ENCODE measurements at places on chromosomes 5 and 9.

DNA sequence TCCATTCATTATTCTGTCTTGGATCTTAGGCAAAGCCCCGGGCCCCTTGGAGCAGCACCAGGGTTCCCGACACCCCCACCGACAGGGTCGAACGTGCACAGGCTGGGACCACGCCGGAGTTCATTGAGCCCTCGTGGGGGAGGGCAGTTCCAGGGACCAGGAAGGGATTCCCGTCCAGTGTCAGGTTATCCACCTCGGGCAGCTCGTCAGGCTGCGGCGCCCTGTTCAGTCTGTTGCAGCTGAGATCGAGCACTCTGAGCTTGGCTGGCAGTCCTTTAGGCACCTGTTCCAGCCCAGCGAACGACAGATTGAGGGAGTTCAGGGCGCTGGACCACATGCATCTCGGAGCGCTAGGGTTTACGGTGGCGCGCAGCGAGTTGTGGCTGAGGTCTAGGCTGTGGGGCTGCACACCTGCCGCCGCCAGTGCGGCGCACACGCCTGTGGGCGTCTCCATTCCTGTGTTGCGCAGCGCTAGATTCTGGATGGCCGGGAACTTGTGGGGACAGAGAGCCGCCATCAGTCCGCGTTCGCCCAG, 1.1 kb downstream of the CD14 start:
- peak; percentile 26 for DNase-seq

- no peak for DNase-seq
Observed at GRCh38 chr9:6907772-6908381, 150.1 kb downstream of the KDM4C start.

DNA sequence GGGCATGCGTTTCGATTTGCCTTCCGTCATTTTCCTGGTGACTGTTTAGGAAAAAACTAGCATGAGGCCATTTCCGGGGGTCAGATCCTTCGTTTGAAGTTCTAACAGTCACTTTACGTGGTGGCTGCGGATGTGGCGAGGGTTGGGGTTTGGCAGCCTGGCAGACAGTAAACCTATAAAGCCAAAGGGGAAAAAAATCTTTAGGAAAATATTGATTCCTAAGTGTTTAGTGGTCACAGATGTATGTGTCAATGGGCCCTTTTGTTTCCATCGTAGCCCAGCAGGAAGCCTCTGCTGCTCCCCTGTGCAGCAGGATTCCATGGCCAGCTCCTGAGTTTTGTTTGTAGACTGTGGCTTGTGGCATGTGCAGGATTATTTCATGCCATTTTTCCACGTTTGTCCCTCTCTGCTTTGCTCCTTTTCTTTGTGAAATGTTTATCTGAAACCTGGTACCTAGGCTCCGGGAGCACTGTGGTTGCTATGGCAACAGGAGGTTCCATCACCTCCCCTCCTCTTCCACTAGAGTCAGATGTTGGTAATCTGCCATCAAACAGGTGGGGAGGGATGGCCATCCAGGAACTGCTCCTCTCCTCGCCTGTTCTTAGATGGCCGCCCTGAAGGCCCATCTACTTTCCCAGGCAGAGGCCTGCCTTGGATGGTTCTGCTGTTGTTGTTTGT, 202.3 kb downstream of the AOPEP start:
- DNase-seq: no peak

DNA sequence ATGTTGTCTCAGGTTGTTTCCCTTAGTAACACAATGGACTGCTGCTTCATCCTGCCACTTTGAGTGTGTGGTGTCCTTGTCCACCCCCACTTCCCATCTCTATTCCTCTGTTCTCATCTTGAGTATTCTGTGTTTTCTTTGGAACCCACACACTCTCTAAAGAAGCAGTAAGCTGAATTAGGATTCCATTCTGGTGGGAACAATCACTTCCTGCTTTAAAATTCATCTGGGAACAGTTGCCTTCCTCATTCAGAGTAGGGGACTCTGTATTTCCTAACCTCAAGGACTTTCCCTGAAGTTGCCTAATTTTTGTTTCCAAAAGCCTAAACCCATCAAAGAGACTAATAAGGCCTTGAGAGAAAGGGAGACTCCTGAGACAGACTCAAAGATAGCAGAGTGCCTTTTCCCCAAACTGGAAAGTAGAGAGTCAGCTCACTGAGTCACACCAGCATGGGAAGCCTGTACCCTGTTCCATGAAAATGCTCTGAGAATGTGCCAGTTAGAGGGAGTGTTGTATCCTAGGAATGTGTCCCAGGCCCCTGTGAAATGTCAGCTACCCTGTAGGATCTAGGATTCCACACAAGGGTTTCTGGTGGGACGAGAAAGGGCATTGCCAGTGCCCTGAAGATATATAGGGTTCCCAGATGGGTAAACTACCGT, 63.6 kb downstream of the CCDC192 start:
- no peak for DNase-seq

DNA sequence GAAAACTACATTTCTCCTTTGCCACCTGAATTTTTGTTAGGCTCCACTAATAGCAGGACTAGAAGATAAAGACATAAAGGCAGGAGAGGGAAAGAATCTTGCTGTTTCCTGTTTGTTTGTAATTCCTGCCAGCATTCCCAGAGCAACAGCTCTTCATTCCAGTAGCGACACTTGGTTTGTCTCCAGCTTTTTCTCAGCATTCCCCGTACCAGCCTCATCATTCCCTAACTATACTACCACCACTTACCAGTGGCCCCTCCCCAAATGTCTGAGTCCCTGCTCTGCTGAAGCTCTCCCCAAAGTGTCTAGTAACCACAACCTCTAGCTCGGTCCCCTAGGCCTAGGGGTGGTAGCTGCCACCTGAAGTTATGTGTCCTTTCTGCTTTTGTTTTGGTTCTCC, 18.6 kb downstream of the CETN3 start:
- DNase-seq: no peak

DNA sequence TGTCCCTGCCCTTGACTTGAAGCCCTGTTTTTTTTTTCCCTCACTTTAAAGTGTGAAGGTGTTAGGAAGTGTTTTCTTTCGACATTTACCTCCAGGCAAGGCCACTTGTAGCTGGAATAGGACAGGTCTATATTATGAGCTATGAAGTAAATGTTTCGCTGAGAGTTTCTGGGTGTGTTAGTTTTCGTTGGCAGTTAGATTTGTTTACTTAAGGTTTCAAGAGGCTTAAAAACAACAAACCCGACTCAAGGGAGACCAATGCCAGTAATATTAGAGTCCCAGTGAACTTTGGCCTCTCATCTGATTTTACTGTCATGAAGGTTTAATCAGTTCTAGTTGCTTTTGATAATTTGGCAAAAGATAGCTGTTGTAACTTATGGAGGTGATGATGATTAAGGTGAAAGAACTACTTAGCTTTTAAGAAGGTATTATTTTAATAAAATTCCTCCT, 25.2 kb downstream of the OCLN start:
- DNase-seq: no peak

- no peak for DNase-seq
Observed at GRCh38 chr5:110951373-110951791, 120.1 kb upstream of the TSLP start.

All from GM20000 (cell line).